ENCODE measurements at places on chromosomes 5 and 9.

DNA sequence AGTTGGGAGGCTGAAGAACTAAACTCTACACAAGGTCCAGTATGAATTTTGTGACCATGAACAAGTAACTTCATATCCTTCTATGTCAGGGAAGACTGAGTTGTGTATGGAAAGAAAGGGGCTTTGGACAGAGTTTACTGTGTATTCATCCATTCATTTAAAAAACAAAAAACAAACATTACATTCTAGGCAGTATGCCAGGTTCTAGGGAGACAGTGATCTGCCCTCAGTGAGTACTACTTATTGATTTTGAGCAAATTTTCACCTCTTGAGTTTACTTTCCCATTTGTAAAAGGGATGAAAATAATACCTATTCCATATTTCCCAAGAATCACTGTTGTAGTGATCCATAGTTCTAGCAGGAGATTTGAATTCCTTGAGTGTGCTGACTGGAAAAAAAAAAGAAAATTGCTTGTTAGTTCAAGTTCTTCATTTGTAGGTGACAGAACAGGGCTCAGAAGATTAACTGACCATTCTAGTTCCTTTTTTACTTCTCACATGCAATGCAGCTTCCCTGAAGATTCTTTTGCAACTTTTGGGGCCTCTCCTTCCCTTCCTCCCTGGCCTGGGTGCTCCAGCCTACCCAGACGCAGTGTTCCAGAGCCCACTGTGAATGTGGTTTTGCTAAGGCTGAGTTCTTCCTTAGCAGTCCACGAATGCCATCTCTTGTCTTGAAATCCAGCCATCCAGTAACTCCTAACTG, 2.6 kb upstream of the GAPVD1 start:
- DNase-seq = no peak

DNA sequence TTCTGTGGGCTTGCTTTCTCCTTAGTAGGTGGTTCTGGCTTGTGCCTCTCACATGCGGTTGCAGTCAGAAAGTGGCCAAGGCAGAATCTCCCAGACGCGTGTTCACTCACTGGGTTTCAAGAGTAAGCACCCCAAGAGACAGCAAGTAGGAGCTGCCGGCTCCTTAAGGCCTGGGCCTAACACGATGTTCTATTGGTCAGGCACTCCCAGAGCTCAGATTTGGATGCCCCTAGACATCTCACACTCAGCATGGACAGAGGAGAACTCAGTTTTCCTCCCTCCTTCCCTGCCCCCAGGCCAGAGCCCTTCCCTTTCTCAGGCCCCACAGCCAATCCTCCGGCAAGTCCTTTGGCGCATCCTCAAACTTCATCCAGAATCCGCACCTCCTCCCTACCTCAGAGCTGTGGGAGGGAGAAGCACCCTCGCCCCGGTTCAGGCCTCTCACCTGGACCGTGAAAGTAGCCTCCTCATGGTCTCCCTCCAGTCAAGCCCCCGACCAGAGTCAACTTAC, 6.5 kb upstream of the CARD19 start:
- DNase-seq = no peak

GRCh38 chr5:23507278-23507685, at the start of gene PRDM9:
PRDM9 (plus strand) TSS chr5:23507609; CDS start chr5:23509034, 1,425 bp downstream.
- DNase-seq = peak; percentile 62

DNA sequence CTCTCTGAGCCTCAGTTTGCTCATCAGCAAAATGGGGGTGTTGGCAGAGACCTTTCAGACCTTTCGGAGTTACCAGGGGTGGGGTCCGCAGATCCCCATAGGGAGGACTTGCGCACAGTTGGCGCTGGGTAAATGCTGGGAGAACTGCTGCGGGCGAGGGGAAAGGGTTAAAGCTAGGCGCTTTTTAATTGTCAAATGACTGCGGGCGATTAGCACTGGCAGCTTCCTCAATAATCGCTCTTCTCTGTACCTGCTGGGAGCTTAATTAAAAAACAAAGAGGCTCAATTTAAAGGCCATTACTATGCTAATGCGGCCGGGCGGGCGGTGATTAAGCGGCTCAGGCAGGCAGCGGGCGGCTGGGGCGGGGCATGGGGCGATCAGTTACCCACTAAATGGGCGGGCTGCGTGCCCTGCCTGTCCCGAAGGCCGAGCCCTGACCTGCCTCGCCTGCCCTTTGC, 63.0 kb downstream of the LMX1B start:
- DNase-seq = no peak

GRCh38 chr5:104789366-104789765, 1226.8 kb upstream of the NUDT12 start:
- DNase-seq = no peak

- DNase-seq = peak; percentile 84
These were observed at the start of gene ROPN1L for GRCh38 chr5:10441083-10441991. ROPN1L (plus strand) TSS chr5:10441879; CDS start chr5:10442168, 289 bp downstream.

GRCh38 chr5:74465724-74466123, 174.8 kb downstream of the ENC1 start:
- no peak for DNase-seq

DNA sequence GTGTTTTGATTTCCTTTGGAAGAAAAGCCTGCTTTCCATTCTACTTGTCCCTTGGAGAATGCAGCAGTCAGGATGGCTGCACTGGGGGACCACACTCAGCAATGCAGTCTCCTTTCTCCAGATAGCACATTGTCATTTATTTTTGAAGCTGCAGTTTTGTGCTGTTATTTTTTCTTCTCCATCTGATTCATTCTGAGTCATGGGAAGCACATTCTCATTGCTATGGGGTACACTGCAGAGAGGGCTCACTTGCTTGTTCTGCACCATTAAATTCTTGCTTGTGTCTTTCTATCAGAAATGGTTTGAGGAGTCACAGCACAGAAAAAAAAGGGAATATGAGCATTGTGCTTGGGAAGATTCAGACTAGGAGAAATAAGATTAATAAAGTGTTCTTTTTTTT, 39.7 kb upstream of the POC5 start:
- peak; percentile 7 for DNase-seq

GRCh38 chr5:141635646-141636045, 1.0 kb downstream of the HDAC3 start:
- no peak for DNase-seq

- DNase-seq = no peak
These were observed 49.1 kb upstream of the CDH6 start for GRCh38 chr5:31144364-31144763.

DNA sequence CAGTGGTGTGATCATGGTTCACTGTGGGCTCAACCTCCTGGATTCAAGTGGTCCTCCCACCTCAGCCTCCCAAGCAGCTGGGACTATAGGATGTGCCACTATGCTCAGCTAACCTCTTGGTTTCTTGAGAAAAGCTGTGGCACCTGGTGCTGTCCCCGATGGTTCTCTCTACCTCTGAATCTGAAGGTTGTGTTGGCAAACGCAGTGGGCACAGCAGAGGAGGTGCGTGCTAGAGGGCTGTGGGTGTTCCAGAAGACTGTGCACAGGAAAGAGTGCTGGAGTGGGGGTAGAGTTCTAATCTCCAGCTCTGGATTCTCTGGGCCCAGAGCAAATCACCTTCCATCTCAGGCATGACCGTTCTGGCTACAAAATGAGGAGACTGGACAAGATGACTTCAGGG, 12.5 kb downstream of the RGS3 start:
- no peak for DNase-seq

DNA sequence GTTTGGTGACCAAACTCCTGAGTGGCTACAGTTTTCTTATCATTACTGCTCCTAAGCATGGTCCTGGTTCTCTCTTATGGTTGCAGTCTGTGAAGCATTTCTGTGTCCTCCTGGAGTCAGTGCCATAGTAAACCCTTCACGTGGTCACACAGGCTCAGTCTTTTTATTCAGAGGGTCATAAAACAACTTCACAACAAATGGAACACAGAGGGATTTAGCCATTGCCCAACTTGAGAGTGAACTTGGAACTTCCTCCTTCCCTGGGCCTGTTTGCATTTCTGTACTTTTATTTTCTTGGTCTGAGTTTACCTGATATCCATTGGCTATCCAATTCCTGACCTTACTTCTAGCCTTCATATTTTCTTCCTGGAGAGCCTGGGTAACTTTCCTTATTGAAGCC, 144.9 kb downstream of the CCDC192 start:
- DNase-seq = no peak

DNA sequence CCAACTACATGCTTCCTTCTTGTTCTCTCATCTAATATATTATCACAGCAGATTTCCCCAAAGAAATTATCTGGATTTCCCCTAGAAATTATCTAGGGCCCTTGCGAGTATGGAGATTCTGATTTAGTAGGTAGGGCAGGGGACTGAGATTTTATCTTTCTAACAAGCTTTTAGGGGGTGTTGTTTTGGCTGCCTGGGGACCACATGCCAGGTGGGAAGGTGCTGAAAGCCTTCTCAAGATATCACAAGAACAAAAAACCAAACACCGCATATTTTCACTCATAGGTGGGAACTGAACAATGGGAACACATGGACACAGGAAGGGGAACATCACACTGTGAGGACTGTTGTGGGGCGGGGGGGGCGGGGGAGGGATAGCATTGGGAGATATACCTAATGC, 146.5 kb upstream of the CDH10 start:
- no peak for DNase-seq

DNA sequence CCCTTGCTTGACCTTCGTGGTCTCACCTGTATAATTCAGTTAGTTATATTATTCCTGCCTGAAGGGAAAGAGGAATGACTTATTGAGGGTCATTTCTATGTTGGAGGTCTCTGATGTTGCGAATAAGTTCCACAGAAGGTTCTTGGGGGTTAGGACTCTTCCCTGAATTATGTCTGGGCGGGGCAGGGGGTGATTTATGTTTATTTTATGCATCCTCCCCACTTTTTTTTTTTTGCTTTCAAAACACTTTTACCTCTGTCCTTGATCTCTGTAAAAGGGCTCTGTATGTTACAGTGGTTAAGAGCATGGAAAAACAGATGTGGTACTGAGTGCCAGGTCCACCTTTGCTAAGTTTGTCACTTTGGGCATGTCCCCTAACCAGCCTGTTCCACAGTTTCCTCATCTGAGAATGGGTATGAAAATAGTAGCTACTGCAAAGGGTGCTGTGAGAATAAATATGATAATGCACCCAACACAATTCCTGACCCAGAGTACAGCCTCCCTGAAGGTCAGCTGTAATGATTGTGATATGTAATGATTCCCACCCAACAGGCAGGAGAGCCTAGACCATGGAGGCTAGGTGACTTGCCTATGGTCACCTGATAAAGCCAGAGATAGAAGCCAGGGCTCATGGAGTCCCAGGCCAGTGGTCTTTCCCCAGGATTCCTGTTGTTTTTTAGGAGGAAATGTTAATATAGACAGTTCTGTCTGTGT, 54.8 kb downstream of the SLC22A5 start:
- DNase-seq = no peak

DNA sequence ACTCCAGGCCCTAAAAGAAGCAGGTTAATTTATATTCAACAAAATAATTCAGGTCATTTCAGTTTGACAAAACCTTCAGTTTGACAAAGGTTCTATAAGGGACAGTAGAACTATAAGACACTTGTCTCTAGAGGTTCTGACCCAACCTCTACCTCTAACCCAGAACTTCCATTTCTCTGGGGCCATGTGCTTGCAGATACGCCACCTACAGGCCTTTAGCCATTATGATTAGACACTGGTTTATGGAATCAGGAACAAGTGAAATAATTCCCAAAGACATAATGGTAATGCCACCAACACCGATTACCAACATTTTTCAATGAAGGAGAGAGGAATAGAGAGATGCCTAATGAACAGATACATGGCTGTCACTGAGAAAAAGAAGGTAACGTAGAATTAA, 733.9 kb downstream of the PRELID2 start:
- no peak for DNase-seq

- no peak for DNase-seq
These were observed 64.6 kb upstream of the EPB41L4B start for GRCh38 chr9:109385499-109385898.

- no peak for DNase-seq
These were observed 21.9 kb downstream of the ANKH start for GRCh38 chr5:14849516-14850294.

GRCh38 chr9:91419222-91420191, 4.1 kb downstream of the NFIL3 start:
- DNase-seq = peak; percentile 94

DNA sequence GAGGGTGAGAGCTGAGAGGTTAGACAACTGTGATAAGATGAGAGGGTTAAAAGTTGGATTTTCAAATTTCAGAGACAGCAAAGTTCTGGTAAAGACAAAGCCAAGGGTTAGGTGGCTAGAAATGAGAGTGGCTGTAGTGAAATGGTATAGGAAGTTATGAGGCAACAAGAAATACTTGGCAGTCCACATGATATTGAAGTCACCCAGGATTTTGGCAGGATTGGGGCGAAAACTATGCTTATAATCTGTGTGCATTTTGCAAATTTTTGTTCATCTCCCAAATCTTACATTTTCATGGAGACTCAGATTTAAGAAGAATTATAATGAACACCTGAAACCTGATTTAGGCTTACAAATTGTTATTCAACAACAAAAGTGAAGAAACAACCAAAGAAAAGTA, 35.6 kb downstream of the C9 start:
- DNase-seq = no peak

GRCh38 chr9:96688187-96688586, 33.1 kb upstream of the PRXL2C start:
- no peak for DNase-seq

GRCh38 chr9:15909297-15909696, 356.5 kb downstream of the CCDC171 start:
- peak; percentile 12 for DNase-seq

DNA sequence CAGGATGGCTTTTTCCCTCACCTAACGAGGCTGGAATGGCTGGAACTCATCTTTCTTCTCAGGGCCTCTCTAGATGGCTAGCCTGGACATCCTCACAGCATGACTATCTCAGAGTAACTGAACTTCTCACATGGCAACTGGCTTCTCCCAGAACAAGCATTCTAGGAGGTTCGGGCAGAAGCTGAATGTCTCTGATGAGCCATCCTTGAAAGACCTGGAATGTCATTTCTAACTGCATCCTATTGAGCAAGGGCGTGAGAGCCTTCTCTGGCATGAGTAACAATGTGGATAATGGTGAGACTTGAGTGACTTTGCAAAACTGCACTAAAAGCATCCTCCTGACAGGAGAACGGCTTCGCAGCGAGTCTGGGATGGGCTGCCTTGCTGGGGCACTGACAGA, 487.7 kb downstream of the MAT2B start:
- DNase-seq = peak; percentile 7

DNA sequence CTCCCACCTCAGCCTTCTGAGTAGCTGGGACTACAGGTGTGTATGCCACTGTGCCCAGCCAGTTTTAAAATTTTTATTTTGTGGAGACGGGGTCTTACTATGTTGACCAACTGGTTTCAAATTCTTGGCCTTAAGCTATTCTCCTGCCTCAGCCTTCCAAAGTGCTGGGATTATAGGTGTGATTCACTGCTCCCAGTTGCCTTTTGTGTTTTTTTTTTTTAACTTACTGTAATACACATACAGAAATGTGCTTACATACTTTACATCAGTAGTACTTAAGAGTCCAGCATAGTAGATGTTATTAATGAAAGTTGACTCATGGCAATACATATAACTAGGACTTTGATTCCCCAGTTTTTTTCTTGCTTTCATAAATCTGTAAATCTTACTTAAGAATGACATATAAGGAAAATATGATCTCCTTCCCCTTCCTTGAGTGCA, 4.7 kb downstream of the MAN2A1 start:
- DNase-seq = peak; percentile 71

- no peak for DNase-seq
These were observed 15.0 kb upstream of the SLC1A1 start for GRCh38 chr9:4475301-4475700.

GRCh38 chr5:61884252-61884855, 421.7 kb upstream of the KIF2A start:
- DNase-seq = no peak

Data from fibroblast of skin of right biceps (primary cell).